Cerebellar nuclear complex (tissue), 1 donor: ENCODE measurements at places on chromosomes 5 and 9.

DNA sequence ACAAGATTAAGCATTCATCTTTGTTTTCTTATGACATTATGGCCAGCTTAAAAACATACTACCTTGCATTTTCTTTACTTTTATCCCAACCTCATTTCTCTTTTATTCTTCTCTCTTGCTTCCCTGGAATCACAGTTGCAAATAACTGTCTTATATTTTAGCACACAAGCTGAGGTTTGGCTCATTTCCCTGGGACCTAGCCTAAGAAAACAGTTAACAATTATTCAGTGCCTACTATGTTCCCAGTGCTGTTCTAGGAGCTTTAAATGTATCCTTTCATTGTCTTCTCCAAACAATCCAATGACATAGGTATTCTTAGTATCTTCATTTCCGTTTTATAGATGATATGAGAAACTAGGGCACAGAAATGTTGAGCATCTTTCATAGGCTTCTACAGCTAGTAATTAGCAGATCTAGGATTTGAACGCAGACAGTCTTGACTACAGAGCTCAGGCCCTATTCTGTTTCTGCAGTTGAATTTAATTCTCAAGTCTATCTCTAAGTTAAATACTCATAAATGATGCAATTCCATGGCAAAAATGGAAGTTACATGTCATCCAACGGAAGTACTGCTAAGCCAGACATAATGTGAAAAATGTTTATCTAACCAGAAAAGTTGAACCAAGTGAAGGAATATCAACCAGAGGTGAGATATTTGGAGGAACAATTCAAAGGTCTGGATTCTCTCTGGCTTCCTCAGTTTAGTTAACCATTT is 52.3 kb upstream of the MTAP start:
- no peak for DNase-seq

DNA sequence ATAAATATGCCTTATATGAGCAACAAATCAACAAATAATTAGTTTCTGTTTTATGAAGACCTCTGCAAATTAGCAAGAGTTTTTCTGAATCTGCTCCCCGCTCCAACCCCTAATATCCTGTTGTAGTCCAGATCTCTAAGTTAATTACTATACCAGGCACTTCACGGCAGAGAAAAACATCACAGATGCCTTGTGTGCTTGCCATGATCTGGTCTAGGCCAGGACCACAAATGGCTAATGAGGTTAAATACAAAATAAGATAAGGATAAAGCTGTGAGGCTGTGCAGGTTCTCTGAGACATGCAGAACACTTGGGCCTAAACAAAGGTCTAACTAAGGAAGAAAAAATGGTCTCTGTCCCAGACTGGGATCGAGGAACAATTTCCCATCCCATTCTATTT is 150.8 kb downstream of the SLIT3 start:
- no peak for DNase-seq

DNA sequence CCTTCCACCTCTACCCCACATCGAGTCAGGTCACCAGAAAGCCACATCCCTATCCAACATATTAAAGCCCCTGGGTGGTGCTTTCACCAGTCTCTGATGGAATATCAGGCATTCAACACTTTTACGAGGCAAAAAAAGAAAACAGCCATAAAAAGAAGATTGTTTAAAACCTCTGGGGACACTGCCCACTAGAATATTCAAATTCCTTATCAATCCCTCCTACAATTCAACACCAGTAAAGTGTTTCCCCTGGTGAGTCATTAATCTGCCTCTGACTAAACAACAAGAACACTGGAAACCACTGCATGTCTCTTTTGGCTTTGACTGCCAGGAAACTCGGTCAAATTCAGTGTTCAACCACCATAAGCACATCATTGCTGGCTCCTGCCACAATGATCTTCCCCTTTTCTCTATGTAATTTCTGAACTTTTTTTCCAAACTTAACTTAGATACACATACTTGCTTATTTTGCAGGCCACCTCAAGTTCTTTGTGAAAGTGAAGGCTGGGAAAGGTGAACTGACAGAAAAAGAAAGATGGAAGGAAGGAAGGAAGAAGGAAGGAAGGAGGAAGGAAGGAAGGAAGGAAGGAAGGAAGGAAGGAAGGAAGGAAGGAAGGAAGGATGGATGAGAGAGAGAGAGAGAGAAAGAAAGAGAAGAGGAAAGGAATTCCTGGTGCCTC is 105.3 kb downstream of the PAX5 start:
- no peak for DNase-seq

DNA sequence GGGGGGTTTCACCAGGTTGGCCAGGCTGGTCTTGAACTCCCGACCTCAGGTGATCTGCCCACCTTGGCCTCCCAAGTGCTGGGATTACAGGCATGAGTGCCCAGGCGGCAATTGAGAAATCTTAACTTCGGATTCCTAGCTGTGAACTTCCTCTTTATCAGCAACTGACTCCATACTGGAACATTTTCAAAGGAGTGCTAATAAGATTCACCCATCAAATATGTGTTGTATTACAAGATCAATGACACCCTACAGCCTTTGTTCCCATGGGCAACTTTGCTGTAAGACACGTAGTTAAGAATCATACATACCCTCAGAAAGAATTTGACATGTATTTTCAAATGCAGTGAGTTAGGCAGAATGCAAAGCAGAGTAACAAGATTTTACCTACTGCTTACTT is 23.1 kb upstream of the ACOT12 start:
- DNase-seq = no peak

DNA sequence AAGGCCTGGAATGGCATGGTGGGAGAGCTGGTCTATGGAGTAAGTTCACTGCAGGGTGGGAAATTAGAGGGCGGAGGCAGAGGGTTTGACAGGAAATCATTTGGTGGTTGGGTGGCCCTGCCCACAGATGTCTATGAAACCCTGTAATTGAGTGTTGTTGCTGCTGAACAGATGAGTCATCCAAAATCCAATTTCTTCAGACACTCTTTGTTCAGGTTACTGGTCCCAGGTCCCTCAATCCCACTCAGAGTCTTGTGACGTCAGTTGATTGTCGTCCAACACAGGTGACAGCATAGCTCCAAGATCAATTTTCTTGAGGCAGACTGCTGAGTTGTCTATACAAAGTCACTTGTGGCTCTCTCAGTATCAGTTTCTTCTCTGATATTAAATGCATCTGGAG is 208.6 kb downstream of the GRIA1 start:
- no peak for DNase-seq

DNA sequence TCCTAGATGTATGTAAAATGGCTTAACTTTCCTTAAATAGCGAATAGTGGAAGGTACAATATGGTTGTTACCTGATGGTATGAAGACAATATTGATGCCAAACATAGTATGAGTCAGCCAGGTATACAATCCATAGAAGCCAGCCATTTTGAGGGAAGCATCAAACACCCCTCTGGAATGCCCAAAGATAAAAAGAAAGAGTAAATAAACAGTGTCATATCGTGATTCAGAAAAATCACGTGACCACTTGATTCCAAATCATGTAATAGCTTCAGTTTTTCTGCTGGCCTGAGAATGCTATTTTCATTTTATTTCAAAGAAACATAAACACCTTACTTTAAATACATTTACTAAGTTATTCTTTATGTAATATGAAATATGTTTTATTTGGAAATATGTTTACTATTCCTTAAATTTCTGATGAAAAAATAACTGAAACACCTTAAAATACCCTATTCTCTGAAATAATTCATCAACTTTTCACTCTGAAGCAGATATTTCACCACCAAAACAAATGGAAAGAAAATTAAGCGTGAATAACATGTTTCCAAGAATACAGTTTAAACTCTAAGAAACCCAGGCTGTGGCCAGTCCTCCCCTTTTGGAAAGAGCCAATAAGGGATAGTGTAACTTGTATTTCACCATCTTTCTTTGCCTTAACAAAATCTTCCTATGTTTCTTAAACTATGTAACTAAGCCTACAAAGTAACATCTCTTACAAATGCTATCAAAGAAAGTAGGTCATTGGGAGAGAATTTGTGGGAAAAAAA is 24.8 kb upstream of the CTNNAL1 start:
- DNase-seq = no peak

DNA sequence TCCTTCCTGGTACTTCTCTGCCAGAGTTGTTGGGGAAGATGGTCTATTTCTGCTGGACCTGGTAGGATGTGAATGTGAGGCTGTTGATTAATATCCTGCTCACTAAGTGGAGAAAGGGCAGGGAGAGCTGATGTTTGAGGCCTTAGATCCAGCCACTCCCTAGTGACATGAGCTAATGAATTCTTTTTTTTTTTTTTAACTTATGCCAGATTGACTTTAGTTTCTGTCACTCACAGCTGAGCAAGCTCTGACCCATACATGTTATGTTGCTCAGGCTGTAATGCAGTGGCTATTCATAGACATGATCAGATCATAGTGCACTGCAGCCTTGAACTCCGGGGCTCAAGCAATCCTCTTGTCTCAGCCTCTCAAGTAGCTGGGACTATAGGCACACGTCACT is 75.1 kb upstream of the SPRY4 start:
- DNase-seq = no peak

DNA sequence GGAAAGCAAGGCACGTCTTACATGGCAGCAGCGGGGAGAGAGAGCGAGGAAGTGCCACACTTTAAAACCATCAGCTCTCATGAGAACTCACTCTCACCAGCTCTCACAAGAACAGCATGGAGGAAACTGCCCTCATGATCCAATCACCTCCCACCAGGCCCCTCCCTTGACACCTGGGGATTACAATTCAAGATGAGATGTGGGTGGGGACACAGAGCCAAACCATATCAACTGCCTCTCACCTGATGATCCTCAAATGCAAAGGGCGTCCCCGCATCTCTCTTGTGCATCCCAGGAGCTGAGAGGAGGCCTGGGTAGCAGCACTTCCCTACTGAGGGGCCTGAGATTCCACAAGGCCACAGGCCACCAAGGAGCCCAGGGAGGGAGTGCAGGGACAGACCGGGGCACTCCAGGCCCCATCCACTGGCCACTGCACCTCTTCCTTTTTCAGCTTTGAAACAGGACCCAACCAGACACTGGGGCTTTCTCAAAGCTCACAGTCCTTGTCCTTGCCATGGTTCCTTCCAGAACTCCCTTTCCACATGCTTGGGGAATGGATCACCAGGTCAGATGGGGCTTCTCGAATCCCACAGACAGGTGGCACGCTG is 54.5 kb upstream of the IL17B start:
- DNase-seq = no peak

- no peak for DNase-seq
Observed at GRCh38 chr5:146428658-146429057, 18.5 kb upstream of the TCERG1 start.

GRCh38 chr5:143139585-143139984 is 263.9 kb downstream of the NR3C1 start:
- DNase-seq = no peak

- no peak for DNase-seq
Observed at GRCh38 chr5:16642867-16643266, 26.1 kb upstream of the RETREG1 start.

DNA sequence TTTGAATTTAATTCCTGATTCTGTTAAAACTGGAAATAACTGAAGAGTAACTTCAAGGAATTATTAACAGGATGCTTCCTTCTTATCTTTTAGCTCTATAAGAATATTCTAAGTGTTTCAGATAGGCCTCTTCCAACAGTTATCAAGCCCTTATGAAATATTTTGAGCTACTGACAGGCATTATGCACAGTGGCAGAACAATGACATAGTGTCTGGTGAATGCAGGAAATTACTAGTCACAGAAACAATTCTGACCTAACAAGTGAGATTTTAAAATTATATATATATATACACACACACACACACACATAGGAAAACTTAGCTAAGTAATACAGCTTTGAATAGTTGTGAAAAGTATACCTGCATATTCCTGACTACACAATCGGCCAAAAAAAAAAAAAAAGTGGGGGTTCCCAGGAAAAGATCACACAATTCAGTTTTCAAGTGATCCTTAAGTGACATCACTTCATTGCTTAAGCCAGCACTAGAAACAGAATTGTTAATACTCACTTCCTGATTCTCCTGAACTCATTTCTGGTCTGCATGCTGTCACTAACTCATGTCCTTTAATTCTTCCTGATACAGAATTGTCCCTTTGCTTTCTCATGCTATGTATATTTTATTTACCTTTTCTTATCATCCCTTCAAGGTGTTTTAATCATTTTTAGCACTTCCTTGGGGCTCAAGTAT is 77.3 kb downstream of the SLC25A46 start:
- no peak for DNase-seq

DNA sequence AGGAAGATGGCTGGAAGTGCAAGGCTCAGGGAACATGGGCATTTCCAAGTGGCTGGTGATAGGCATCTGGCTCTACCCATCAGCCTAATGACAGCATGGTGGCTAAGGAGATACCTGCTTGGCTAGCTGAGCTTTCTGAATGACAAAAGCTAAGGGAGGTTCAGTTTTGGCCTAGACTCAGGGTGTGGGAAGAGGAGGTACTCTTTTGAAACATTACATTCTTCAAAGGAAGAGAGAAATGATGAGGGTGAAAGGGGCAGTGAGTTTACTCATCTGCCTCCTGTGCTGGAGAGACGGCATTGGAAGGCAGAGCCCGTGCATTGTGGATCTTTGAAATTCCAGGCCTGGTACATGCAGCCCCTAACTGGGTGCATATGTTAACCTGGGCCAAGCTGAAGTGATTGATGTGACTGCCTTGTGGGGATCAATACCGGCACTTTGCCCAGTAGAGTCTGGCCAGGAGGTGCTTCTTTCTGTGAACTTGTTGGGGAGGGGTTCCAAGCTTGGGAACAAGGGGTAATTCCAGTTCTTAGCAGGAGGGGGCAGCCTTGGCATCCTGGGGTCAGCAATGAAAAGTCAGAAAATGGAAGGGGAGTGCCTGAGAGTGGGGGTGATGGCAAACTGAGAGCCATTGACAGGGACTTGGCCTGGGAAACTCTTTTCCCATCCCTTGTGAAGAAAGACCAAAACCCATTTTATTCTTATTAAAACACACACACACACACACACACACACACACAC is 108.6 kb downstream of the ACER2 start:
- DNase-seq = no peak

DNA sequence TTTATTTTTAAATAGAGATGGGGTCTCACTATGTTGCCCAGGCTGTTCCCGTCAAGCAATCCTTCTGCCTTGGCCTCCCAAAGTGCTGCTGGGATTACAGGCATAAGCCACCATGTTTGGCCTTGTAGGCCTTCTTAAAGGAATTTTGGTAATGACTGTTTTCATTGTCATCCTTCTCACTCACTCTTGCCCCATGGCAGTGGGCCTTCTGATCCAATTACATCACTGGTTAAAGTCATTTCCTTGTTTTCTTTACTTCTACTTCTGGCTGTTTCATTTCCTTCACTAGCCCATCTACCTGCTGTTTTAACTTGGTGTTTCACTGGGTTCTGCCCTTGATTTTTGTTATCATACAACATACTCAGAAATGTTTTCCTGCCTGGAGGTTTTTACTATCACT is 20.1 kb upstream of the NIM1K start:
- no peak for DNase-seq

- DNase-seq = no peak
Observed at GRCh38 chr5:89313804-89314588, 431.0 kb upstream of the MEF2C start.

GRCh38 chr9:113992276-113992951 is 85.7 kb downstream of the AMBP start:
- peak; percentile 71 for DNase-seq

DNA sequence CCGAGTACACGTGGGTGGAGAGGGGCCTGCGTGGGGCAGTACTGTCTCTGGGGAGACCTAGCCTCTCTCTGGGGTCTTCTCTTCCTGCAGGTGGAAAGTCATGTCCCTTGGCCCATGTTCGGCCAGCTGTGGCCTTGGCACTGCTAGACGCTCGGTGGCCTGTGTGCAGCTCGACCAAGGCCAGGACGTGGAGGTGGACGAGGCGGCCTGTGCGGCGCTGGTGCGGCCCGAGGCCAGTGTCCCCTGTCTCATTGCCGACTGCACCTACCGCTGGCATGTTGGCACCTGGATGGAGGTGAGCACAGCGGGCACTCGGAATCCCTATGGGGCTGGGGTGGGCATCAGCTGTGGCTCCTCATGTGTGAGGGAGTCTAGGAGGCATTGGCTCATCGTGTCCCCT is 5.5 kb upstream of the CACFD1 start:
- DNase-seq = no peak
